ENCODE measurements at places on chromosomes 2 and 18.
A peak's percentile ranks its signal among the peaks of the same experiment; 100 is the strongest.

DNA sequence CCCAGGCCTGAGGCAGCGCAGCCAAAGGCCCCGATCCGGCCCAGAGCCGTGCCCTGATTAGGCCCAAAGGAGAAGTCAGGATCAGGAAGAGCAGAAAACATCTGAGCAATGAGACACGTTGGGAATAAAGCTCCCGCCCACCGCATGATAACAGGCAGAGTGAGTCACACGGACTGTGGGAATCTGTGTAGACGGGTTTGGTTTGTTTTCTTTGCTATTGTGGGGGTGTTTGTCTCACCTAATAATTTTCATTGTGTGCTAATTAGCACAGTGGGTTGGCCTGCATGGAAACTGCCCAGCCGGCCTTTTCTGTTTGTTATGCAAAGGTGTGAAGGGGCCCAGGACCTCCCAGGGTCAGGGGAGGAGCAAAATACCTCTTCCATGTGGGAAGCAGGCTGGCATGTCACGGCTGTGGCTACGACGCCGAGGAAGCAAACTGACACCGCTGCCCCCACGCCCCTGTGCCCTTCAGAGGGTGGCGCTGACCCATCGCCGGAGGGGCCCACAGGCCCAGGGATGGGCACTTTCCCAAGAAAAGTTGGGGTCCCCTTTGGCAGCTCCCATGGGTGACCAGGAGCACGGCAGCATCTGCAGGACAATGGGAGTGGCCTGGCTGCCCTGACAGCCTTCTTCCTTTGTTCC, 68.4 kb upstream of the CTDP1 start:
- peak; percentile 85 for DNase-seq

DNA sequence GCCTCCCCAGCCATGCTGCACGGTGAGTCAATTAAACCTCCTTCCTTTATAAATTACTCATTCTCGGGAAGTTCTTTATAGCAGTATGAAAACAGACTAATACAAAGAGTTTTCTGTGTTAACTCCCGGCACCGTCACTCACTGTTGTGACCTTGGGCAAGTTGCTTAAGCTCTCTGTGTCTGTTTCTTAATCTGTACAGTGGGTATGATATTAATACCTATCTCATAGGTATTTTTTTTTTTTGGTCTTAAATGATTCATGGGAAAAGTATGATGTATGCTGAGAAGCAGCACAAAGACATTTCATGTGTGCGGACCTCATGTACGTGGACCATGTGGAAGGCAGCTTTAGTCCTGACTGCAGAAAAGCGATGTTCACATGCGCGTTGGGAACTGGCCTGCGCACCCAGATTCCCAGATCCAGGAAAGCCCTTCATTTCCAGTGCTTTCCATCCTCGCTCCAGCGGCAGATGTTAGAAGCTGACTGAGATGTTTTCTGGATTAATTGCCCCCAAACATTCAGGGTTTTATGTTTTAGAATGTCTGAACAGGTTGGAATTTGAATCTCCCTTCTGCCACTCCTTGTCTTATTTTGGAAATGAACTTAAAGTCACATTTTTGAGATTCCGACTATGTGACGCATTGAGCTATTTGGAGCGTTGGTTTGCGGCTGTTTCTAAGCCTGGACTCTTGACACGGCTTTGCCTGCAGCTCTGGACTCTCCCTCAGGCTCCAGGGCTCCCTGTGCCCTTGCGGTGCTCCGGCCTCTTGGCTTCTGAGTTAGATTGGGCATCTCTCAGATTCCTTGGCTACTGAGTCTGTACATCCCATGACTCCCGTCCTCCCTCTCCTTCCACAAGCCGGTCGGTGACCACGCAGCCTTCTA, 61.4 kb downstream of the SLC4A3 start:
- no peak for DNase-seq

DNA sequence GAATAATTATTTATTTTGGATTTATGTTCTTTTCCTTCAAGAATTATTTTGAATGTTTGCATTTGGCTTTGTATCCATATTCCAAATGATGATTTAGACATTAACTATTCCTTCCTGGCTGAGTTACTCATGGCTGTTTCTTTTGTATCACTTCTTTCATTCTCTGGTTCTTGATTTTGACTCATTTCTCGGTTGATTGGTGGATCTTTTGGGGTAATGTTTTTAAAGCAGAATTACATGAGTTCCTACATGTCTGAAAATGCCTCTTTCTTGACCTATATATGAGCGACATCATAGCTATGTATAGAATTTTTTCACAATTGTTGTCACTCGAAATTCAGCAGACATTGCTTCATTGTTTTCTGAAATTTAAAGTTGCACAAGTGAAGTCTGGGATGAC, 39.5 kb downstream of the CYP26B1 start:
- no peak for DNase-seq

- DNase-seq: peak; percentile 57
Observed at GRCh38 chr18:3015204-3015592, 2.3 kb upstream of the LPIN2 start.

- no peak for DNase-seq
Observed at GRCh38 chr18:8548186-8548585, 61.1 kb upstream of the RAB12 start.

- DNase-seq: no peak
Observed at GRCh38 chr2:72511906-72512305, 313.9 kb downstream of the EXOC6B start.

- no peak for DNase-seq
Observed at GRCh38 chr2:96523659-96524481, 12.7 kb upstream of the ARID5A start.

GRCh38 chr2:232800166-232800565, 23.8 kb upstream of the KCNJ13 start:
- no peak for DNase-seq

GRCh38 chr2:37080266-37080665, 3.9 kb downstream of the HEATR5B start:
- DNase-seq: peak; percentile 37

DNA sequence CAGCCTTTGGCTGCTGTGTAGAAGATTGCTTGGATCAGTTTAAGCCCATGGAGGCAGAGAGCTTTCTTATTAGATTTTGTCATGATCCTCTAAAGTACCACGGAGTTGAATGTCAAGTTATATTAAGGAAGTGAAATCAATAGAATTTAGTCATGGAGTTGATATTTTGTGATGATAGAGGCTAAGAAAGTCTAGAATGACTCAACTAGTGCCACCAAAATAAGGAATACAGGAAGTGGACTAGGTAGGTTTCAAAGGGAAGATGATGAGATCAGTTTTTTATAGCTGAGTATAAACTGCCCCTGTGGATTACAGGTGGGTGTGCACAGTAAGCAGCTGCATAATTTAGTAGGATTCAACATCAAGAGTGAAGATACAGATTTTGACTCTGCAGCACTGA, 25.2 kb downstream of the FBXO36 start:
- peak; percentile 14 for DNase-seq

DNA sequence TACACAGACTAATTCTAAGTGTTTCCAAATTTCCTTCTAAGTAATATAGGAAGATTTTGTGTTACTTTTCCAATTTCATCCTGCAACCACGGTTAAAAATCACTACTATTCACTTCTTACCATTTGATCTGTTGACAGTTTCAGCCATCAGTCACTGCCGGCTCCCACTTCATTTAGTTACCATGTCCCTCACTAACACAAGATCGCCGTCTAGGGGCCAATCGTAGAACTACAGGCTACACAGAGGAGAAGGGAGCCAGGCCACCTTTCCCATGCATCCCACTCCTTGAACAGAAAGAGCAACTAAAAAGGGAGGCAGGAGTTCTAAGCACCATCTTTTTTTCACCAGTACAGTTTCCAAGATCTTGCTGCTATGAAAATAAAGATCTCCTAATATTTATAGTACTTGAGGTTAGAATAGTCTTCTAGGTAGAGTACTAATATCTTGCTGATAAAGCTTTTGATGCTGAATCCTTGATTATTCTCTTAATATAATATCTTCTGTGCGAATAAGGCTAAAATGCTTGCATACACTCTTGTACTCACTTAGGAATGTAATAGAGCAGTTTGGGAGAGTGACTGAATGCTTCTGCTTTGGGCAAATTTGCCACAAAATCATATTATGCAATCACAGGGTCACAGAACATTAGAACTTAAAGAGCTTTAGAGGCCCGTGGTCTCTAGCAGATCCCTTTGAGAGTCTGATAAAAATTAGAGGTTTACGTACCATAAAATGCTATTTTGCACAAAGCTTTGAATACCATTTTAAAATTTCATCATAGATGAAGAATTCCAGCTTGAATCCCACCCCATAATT, 39.5 kb upstream of the CYP1B1 start:
- DNase-seq: peak; percentile 78

- peak; percentile 39 for DNase-seq
Observed at GRCh38 chr2:162301151-162301804, 17.2 kb downstream of the IFIH1 start.

DNA sequence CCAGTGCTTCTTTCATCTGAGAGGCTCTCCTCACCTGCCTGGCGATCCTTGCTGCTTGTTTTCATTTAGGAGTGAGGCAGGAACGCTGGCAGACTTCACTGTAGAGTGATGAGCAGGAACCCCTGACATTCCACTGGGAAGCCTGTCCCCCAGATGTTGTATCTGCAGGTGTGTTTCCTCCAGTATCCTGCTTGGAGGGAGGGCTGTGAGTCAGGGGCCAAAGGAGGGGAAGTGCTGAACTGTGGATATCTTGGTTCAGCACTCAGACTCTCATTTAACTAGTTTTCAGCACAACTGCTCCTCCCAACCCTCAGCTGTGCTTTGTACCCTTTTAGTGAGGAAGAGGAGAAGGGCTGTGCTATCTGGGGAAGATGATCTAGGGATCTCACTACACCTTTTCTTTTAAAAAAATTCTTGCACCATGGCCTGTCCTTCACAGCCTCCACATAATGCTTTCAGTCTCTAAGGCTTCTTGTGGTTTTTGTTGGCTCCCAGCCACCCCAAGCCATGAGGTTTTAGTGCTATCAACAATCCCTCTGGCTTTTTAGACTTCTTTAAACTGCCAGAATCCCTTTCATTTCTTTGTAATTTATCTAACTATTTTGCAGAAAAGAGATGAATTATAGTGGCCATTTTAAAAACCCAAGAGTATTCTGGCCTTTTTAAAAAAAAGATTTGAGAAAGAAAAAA, 11.2 kb downstream of the ANKAR start:
- DNase-seq: no peak

DNA sequence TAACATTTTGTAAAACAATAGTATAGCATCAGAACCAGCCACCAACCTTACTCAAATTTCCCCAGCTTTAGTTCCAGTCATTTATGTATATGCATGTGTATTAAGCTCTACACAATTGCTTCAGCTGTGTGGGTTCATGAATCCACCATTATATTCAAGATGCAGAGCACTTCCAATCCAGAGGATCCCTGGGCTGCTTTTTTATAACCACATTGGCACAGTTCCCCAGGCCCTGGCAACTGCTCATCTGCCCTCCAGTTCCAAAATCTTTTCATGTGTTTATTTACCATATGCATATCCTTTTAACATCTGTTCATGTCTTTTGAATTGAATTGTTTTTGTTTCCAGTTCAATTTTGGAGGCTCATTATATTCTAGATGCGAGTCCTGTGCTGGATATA, 482.9 kb upstream of the HS6ST1 start:
- DNase-seq: no peak

- no peak for DNase-seq
Observed at GRCh38 chr2:110865188-110865587, 132.8 kb downstream of the ACOXL start.

GRCh38 chr18:30618567-30618966, 424.0 kb downstream of the DSC3 start:
- DNase-seq: no peak
